HEK293T (cell line): ENCODE measurements at places on chromosomes 6 and 20.
A peak's percentile ranks its signal among the peaks of the same experiment; 100 is the strongest.

DNA sequence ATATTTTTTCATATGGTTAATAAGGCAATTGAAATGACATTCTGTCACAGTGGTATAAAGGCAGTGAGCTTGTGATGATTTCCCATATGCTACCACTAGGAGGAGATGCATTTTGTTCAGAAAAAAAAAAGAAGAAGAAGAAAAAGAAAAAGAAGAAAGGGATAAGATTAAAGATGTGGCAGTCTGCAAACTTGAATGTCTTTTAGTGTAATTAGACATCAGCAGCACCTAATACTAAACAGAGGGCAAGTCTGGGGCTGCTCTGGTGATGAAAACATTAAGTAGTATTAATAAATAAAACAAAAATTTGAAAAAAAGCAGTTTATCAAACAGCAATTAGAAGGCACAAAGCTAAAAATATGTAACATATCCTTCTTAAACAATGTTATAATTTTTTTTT, 95.4 kb upstream of the DEFB112 start:
- peak; percentile 10 for DNase-seq

DNA sequence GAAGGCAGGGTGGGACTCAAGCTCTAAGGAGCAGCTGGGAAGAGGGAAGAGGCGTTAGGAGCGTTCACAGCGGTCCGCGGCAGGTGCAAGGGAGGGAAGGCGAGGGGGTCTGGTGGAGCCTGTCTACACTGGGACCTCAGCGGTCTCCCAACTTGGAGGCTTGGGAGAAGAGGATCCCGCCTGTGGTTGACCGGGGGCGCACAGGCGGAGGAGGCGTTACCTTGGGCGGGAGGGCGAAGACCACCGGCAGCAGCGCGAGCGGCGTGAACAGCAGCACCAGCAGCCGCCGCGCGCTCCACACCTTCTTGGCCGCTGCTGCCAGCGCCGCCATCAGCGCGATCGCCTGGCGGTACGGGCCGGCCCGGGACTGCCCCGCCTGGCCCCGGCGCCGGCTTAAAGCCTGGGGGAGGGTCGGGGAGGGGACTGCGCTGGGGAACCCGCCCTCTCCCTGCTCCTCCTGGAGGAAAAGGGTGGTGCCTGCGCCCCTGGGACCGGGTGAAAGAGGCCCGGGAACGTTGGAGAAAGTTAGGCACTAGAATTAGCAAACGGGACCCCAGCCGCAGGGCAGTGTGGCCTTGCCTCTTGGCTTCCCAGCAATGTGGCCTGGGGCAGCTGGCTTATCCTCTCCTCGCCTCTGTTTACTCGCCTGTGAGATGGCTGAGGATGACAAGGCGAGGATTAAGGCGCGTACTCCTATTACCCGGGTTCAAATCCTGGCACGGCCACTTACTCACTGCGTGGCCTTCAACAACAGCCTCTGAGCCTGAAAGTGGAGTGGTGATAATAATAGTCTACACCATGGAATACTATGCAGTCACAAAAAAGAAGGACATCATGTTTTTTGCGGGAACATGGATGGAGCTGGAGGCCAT, at the start of gene SLC13A3:
Gene SLC13A3 (minus strand): TSS at position 369 of the 872 bp plus-strand sequence. CDS start 38 bp downstream, at position 331.
- no peak for DNase-seq

DNA sequence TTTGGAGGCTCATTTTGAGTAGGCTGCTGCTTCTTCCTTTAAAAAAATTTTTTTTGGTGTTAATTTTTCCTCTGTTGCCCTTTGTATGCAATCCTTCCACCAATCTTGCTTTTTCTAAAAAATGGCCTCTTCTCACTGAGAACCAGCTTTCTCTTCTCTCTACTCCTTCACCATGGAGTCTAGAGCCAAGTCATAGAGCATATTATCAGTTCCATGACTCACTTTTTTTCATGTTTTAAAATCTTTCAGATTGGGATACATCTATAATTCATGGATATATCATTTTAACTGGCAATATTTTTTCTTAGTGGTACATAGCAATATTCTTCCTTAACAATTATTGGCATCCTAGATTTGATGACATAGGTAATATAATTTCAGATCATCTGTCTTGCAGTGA, 62.7 kb downstream of the SLX4IP start:
- no peak for DNase-seq

DNA sequence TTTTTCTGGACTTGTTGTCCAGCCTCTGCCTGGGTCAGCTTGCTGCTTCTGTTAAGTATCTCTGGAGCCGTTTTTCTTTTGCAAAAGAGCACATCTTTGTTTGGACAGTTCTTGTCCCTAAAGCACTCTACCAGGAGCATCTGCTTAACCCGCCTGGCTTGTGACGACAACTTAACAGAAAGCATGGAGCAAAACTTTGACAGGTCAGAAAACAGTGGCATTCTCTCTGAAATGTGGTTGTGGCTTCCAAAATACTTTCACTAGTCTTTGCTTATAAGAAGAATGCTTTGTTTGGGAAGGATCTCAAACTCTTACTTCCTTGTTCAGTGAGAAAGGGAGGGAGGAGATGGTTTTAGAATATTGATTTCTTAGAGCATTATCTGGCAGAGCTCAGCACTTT, 47.6 kb downstream of the CD109 start:
- no peak for DNase-seq

DNA sequence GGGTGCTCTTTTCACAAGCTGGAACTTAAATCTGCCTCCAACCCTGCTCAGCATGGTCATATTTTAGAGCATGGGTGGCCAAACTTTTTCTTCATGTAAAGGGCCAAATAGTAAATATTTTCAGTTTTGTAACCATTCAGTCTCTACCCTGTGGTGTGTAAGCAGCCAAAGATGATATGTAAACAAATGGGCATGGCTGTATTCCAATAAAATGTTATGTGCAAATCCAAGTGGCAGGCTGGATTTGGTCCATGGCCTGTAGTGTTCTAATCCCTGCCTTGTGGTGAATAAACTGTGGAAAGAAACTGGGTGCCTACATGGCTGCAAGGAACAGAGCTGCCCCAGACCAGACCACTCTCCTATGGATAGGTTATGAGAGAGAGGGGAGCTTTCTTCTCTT, 32.7 kb downstream of the OGFRL1 start:
- DNase-seq, result no peak

- DNase-seq, result peak; percentile 28
These were observed 454 bp downstream of the L3MBTL3 start for GRCh38 chr6:130018744-130019325.

DNA sequence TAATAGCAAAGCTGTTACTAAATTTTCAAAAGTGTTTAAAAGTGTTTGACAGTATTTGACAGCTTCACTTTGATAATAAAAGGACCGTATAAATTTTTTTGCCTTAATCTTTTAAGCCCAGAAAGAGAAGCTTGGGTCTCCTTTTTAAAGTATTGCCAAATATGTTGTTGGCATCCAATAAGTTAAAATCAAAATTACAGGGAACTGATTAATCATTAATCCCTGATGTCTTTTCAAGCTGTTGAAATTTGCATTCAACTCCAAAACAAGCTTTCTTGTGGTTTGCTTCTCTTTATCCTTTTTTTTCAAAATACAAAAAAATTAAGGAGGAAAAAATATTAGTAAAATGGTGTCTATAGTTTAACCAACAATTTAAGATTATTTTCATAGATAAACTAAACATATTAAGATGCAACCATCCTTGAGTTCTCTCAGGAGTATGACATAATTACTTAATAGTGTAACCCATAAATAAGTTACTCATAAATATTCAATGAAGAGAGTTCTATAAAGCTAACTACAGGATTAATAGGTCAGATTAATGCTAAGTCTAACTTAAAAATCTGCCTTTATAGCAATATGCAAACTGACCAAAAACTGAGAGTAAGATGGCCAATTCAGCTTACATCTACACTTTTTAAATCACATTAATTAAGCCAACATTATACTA, 27.0 kb upstream of the CALHM6 start:
- DNase-seq, result no peak

DNA sequence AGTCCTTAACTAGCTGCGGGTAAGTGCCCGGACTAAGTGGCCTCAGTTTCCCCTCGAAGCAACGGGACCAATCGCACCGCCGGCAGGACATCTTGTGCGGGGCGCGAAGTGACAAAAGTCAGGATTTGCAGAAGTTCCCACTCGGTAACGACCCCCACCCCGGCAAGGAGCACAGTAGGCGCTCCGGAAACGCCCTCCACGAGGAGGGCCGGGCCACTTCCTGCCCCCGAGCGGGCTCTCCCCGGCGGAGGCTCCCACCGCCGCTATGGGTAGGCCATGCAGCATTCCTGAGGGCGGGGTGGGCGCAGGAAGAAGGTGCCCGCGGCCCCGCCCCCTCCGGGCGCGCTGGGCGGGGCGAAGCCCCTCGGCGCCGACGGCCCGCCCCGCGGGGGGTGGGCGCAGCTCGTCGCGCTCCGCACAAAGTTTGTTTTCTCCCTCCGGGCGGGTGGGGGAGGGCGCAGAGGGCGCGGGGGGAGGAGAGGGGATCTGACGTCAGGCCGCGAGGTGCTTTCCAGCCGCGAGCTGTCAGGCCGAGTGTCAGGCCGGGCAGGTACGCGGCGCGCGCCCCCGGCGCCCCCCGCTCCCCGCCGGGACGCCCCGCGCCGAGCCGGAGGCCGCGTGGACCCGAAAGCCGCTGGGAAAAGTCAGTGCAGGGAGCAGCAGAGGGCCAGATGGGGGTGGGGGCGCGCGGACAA, at the start of gene TGIF2:
Gene TGIF2 (plus strand): TSS at position 495 of the 695 bp plus-strand sequence. CDS start 5,178 bp downstream, outside the sequence.
- peak; percentile 97 for DNase-seq

- DNase-seq, result no peak
These were observed 367.2 kb downstream of the SMOC2 start for GRCh38 chr6:168808232-168808631.

GRCh38 chr20:61818746-61819573, 246.7 kb downstream of the TAF4 start:
- DNase-seq, result no peak

DNA sequence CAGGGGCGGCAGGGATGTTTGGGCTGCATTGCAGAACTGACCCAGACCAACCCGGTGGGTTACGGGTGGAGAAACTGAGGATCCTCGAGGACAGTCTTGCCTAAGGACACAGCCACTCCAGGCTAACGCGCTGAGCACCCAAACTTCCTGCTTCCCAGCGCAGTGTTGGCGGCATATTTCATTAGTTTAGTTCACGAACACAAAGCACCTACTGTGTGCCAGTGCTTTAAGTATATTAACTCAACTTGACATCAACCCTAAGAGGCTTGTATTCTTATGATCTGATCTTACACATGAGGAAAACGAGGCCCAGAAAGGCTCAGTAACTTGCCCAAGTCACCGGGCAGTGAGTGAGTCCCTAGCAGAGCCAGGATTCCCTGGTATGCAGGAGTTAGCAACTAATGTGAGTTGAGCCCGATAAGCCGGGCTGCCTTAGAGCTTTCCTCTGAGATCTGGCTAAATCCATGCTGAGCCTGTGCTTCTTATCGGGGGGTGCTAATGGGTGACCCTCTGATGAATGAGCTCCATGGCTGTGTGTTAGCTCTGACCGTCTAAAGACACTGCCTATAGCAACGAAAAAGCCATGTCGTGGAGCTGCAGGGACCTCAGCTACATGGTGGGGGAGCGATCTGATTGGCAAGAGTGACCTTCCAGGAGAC, 92.7 kb downstream of the CD40 start:
- DNase-seq, result no peak

DNA sequence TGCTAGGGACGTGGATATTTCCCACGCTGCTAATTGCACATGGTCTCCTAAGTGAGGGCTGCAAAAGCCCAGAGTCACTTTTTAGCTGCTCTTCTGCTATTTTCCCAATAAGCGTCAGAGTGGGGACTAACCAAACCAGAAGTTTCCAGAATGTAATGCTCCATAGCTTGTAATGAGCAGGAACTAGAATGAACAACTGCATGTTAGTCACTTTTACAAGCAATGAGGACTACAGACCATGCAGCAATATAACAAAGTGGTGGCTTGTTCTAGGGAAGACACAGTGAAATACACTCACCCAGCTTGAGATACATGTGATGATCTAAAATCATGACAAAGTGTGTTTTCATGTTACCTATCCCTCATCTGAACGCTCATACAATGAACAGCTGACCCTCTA, 314.1 kb upstream of the SGK1 start:
- DNase-seq, result no peak

- DNase-seq, result no peak
These were observed 62.0 kb downstream of the IL22RA2 start for GRCh38 chr6:137111296-137112066.

GRCh38 chr6:85236636-85237035, 213.2 kb upstream of the NT5E start:
- DNase-seq, result no peak

- peak; percentile 90 for DNase-seq
These were observed 39.4 kb downstream of the KIAA1755 start for GRCh38 chr20:38221119-38221589.

DNA sequence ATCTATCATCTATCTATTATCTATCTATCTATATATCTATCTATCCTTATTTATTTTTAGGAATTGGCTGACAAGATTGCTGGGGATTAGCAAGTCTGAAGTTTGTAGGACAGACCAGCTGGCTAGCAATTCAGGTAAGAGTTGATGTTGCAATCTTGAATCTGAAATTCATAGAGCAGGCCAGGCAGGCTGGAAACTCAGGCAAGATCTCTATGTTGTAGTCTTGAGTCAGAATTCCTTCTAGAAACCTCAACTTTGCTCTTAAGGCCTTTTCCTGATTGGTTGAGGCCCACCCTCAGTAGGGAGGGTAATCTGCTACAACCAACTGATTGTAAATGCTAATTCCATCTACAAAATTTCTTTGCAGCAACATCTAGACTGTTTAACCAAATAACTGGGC, 19.2 kb downstream of the MAPK13 start:
- DNase-seq, result no peak

GRCh38 chr6:89944181-89944755, 50.0 kb downstream of the GJA10 start:
- DNase-seq, result no peak

DNA sequence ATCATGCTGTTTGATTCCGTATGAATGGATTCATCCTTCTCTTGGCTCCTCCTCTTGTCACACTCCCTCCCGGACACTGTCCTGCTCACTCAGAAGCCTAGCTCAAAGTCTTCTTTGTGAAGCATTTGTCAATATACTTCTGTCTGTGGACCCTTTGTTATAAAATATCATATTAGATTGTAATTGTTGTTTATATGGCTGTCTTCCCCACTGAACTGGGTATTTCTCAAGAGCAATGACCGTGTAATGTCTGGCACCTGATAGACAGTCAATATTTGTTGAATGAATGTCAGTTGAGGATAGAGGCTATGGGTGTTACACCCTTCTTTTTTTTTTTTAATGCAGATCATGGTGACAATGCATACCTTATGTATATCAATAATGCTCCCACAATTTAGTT, 335.3 kb downstream of the SOX4 start:
- no peak for DNase-seq

GRCh38 chr20:59179988-59180387, 16.4 kb downstream of the ZNF831 start:
- no peak for DNase-seq

GRCh38 chr6:157748839-157749571, 74.0 kb upstream of the SNX9 start:
- no peak for DNase-seq

DNA sequence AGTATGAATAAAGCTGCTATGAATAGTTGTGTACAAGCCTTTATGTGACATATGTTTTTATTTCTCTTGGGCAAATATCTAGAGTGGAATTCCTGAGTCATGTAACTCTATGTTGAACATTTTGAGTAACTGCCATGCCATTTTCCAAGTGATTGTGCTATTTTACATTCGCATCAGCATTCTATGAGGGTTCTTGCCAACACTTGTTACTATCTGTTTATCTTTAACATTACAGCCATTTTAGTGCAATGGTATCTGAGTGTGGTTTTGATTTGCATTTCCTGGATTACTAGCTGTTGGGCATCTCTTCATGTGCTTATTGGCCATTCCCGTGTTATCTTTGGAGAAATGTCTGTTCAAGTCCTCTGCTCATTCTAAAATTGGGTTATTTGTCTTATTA, 19.1 kb downstream of the MYT1 start:
- DNase-seq, result no peak

- no peak for DNase-seq
These were observed 163.3 kb downstream of the DST start for GRCh38 chr6:56479381-56479780.
